ENCODE measurements at places on chromosomes 1 and 21.

GRCh38 chr1:10882069-10882468 is 85.6 kb upstream of the CASZ1 start:
- DNase-seq, result no peak

- no peak for DNase-seq
Observed at GRCh38 chr1:85174503-85174902, 26.3 kb downstream of the SYDE2 start.

DNA sequence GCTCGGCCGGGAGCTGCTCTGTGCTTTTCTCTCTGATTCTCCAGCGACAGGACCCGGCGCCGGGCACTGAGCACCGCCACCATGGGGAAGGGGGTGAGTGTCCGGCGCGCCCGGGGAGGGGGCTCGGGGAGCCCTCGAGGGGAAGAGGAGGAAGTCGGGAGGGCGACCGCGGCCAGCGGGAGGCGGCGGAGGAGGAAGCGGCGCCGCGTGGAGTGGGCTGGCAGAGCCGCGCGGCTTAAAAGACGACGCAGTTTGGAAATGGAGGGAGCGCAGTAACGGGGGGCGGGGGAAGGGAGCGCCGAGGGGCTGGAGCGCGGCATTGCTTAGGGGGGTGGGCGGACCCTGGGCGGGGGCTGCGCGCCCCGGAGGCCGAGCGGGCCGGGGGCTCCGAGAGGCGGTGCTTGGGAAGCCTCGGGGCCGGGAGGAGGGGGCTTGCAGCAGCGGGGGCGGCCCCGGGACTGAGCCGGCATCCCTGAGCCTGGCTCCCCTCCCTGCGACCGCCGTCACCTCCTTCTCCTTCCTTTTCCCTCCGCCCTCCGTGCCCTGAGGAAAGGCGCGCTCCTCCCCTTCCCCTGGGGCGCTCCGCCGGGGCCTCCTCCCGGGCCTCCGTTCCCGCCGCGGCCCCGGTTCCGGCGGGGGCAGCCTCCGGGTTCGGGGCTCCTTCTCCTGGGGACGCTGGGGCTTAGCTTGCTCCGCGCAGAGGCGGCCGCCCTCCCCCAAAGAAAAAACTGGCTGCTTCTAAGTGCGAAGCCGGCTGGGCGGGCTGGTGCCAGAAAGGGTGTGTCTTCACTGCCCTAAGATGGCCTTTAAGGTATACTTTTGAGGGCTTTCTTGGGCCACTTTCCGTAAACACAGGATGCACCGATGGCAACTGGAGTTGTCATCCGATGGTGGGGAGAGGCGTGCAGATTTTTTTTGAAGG is 648 bp downstream of the ATP1A1 start:
- peak; percentile 47 for DNase-seq

GRCh38 chr1:47390843-47391242 is 25.2 kb upstream of the FOXE3 start:
- DNase-seq, result no peak

DNA sequence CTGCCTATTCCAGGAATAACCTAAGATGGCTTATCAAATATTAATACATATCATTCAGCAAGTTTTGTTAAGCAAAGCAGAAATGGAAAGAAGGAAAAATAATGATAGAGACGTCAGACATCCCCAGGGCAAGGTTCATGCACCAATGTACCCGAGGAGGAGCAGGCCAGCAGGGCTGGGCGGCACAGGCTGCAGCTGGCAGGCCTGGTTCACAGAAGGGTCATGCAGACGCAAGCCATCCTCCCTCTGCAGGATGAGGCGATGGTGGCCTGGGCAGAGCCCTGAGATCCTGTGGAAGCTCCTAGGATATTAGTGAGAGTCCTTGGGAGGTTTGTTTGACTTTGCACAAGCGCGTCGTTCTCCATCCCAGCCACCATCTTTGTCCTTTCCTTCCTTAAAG is 30.0 kb downstream of the BATF3 start:
- DNase-seq, result no peak

- no peak for DNase-seq
Observed at GRCh38 chr1:228304225-228304624, 96.4 kb downstream of the OBSCN start.

- no peak for DNase-seq
Observed at GRCh38 chr1:155040358-155041093, 6.9 kb downstream of the DCST1 start.

DNA sequence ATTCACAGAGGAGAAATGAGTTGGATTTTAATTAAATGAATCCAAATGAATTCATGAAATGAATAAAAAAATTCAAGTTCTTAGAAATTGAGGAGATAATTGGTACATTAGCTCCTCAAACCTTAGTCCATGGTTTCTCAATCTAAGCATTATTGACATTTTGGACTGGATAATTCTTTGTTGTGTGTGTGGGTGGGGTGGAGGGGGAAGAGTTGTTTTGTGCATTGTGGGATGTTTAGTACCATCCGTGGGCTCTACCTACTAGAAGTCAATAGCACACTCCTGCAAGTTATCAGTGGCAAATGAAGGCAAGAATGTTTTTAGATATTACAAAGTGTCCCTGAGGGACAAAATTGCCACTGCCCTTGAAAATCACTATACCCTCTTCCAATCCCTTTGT is 431.9 kb downstream of the PLPP3 start:
- DNase-seq, result no peak

DNA sequence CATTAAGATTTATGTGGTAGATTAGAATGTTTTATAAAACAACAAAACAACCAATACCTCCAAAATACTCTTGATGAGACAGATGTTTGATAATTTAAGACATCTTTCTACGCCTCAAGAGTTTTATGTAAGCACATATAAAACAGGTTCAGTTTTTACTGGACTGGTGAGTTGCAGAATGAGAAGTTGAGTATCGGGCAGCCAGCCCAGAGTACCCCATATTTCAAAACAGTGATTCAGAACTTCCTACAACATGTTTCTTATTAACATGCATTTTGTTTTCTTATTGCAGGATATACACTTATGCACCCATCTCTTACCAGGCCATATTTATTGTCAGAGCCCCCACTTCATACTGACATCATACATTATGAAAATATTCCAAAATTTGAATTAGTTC is 91.4 kb upstream of the RAVER2 start:
- DNase-seq, result peak; percentile 10

DNA sequence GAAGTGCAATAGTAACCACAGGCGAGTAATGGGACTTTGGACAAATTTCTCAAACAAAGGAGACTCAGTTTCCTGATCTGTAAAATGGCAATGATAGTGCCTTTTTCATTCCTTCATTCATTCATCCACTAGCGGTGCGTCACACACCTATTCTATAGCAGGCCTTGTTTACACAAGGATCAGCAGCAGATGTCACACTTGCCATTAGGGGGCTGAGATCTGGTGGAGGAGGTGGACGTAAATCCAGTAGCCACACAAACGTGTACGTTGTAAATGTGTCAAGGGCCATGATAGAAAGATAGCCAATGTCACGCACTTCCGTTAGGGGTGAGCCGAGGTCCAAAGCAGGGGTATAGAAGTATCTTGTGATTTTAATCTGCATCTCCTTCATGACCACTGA is 34.2 kb downstream of the SERINC2 start:
- no peak for DNase-seq

- no peak for DNase-seq
Observed at GRCh38 chr1:116571215-116571919, 541 bp upstream of the CD58 start.

- no peak for DNase-seq
Observed at GRCh38 chr1:220420726-220421125, 107.2 kb upstream of the MARK1 start.

Measured in fibroblast of the aortic adventitia (primary cell).